ENCODE measurements at places on chromosomes 16 and 17. TPM values are rescaled to one million over a fixed set of nuclear protein-coding genes. Genes with fewer than 3 reads are reported as not detected.
A peak's percentile ranks its signal among the peaks of the same experiment; 100 is the strongest.

DNA sequence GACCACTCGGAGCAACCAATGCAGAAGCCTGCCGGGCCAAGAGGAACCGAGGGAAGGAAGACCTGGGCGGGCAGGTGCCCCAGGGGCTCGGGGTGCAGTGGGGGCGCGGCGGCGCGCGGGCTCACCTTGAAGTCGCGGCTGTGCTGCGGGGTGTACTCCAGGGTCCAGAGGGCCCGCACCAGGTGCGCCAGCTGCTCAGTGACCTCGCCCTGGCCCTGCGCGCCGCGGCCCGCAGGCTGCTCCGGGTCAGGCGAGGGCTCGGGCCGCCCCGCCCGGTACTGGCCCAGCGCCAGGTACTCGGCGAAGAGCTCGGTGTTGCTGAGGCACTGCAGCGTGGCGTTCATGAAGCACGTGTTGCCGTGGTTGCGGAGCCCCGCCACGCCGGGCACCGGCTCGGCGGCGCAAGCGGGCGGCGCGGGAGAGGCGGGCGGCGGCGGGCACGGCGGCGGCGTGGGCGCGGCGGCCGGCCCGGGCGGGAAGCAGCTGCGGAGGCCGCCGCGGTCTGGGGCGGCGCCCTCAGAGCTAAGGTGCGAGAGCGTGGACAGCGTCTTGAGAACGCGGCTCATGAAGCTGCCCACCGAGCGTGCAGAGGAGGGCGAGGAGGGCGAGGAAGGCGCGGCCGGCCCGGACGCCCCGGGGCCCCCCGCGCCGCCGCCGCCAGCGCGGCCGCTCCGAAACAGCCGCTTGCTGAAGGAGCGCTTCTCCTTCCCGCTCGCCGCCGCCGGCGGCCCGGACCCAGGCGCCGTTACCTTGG lies 562 bp downstream of the USP31 start:
- peak; percentile 83 for DNase-seq

- no peak for DNase-seq
Observed at GRCh38 chr17:80650751-80651518, 106.3 kb downstream of the RPTOR start.

DNA sequence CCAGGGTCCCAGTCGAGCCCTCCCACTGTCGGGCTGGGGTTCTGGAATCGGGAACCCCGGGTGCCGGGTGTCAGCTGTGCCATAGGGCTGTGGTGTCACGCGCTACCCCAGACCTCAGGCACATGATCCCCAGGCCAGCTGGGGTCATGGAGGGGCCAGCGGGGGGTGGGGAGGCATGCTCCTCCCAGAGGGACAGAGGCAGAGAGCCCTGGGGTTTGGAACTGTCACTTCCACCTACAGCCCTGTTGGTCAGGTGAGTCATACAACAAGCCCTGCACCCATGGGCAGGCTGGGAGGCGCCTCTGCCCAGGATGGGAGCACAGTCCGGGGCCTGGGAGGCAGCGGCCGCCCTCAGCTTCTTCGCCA lies 63.0 kb downstream of the BAIAP2 start:
- DNase-seq = no peak

The NEUROD2 gene
- 0.03 TPM for polyA plus RNA-seq

GRCh38 chr17:60098578-60098977 lies 19.9 kb upstream of the HEATR6 start:
- DNase-seq = no peak

DNA sequence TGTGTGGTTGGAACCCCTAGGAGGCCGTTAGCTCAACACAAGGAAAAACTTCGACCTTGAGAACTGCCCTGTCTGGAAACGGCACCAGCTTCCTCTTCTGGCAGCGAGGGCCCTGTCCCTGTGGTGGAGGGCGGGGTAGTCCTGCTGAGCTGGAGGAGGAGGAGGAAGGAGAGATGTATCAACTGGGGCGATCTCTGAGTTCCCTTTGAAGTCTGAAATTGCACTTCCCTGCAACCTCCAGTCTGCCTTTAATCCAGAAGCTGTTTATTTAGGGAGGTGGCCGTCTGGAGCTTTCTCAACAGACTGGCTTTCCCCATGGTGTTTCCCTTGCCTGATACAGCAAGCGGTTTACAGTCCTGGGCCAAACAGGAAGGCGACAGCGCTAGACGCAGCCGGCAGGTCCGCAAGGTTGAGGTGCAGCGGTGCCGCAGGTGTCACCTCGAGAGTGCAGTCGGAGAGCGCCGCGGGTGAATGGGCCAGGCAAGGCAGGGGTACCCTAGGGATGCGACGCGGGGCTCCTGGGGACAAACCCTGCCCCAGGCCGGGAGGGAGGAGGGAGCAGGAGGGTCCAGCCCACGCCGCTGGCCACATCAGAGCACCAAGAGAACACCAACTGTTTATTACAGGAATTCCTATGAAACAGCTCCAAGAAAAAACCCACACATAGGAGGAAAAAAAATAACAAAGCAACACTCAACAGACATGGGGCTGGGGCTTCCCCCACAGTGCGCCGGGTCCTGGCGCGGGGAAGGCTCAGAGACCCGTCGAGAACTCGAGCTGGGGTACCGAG lies 11.4 kb upstream of the MRPS23 start:
- DNase-seq = peak; percentile 87

DNA sequence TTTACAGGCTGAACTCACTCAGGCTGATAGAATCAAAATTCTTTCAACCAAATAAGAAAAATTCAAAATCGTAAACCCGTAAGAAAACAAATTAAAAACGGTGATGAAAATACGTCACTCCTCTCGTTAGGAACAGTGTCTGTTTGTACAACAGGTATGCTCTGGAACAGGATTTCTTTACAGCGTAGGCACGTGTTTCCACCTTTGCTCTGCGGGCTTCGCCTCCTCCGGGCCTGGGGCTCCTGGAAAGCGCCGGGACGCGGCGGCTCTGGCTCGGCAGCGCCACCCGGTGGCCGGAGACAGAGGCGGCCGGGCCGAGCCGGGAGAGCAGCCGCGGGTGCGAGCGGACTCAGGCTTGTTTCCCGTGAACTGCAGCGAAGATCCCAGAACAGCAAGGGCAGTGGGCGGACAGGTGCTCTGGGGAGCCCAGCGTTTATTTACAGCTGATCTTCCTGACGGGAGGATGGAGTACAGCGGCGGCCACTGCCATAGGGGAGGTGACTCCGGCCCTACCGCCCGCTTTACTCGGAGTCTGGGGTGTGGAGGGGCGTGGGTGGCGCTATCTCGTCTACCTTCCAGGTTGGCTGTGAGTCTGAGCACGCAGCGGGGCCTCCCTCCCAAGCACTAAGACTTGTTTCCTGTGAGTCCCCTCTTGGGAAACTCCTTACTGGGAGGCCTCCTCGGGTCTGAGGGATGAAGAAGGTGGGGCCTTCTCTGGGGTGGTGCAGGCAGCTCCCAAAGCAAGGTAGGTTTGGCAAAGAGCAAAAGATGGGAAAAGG lies 40.5 kb upstream of the ATP2A3 start:
- DNase-seq = peak; percentile 87

- DNase-seq = no peak
Observed at GRCh38 chr17:35932586-35932985, 2.0 kb upstream of the RDM1 start.
